ENCODE measurements at places on chromosomes 4 and X.

- DNase-seq: peak; percentile 59
Measured at GRCh38 chrX:53714580-53715345, 28.2 kb upstream of the HUWE1 start.

DNA sequence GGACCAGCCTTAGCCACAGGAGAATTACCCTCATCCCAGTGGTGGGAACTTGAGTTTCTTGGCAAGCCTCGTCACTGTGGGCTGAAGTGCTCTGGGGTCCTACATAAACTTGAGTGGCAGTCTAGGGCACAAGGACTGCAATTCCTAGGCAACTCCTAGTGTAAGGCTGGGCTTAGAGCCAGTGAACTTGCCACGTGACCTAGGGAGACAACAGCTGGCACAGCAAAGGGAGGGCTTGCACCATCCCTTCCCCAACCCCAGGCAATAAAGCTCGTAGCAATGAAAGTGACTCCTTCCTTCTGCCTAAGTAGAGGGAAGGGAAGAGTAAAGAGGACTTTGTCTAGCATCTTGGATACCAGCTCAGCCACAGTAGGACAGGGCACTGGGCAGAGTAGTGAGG is 81.8 kb downstream of the TEX11 start:
- no peak for DNase-seq

- DNase-seq: no peak
Measured at GRCh38 chr4:119962631-119963030, 104.0 kb downstream of the MAD2L1 start.

DNA sequence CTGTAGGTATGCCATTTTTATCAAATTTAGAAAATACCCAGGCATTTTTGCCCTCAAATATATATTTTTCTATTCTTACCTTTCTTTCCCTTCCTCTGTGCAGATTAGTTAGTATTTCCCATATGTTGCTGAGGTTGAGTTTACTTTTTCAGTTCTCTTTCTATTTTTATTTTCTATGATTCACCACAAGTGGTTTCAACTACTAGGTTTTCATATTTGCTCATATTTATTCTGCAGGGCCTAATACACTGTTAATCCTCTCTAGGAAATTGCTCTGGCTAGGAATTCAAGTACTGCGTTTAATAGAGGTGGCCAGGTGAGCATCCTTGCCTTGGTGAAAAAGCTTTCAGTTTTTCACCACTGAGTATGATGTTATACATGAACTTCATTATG is 1535.3 kb upstream of the PCDH10 start:
- no peak for DNase-seq

DNA sequence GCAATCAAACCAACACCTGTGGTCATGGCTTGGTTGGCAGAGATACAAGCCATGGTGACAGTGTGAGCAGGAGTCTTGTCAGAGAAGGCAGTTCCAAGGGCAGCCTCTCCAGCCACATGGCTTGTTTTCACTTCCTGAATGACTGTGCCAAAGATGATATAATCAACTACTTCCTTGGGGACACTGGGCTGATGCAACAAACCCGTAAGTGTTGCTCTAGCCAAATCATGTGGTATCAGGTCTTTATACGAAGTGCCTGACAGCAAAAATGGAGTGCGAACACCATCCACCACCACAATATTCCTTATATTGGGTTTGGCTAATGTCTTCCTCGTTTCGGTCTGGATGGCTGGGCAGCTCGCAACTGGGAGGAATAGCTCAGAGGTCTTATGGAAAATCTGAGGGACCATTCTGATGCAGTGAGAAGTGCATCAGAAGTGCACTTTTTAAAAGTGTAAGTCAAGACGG is 922.0 kb downstream of the NLGN4X start:
- no peak for DNase-seq

- no peak for DNase-seq
Measured at GRCh38 chr4:169968999-169969398, 57.2 kb downstream of the MFAP3L start.

- no peak for DNase-seq
Measured at GRCh38 chr4:81137446-81137845, 77.6 kb downstream of the PRKG2 start.

DNA sequence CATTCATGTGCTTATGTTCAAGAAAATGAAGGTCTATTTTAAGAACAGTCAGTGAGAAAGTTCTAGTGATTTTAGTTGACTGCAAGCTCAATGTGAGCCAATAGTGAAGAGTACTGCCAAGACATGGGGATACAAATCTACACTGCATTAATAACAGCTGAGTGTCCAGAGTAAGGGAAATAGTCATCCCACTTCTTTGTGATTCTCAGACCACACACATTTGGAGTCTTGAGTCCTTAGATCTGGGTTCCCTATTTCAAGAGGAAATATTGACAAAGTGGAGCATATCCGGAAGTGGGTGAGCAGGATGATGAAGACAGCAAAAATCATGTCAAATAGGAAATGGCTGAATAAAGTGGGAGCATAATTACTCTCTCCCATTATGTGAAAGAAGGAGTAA is 171.1 kb downstream of the LARP7 start:
- DNase-seq: no peak

DNA sequence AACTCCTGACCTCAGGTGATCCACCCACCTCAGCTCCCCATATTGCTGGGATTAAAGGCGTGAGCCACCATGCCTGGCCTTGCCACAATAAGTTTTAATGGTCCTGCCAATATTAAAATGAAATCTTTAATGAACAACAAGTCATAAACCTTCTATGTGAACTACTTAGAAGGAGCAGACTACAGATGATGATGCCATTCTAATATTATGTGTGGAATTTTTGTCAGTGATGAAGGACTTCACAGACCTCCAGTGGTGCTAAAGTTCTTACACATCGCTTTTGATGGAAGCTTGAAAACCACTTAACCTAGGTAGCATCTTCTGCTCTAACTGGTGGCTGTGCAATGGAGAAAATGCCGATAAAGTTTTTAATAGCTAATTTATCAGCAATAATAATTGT is 331.4 kb downstream of the CCSER1 start:
- no peak for DNase-seq

DNA sequence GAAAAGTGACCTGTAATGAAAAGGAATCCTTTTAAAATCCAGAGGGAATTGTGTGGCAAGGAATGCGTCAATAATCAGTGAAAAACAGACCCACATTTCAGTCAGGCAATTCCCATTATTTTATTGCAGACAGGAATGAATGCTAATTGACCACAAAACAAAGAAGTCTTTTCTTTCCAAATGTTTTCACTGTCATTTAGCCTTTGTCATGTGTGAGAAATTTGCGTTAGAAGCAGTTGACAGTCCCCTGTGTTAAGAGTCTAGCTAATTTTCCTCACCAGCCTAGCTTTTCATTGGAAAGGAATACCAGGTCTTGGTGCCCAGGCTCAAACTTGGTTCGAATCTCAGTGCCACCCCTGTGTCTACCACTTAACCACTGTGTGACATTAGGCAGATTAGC is 83.4 kb downstream of the KIT start:
- no peak for DNase-seq

DNA sequence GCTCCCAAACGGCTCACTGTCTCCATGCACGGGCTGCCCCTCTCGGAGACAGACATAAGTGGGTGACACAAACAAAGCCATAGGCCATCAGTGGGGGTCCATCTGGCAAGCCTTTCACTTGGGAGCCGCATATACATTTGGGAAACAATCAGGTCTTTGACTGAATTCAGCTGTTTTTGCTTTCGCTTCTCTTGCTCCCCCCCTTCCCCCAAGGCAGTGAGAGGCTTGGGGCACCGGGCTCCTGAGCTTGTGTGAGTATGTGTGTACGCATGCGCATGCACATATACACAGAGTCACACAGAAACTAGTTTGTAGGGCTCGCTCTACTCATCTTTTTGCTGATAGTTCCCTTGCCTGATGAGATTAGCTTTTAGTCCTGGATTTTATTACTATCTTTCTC is 284.4 kb downstream of the AFF2 start:
- no peak for DNase-seq

DNA sequence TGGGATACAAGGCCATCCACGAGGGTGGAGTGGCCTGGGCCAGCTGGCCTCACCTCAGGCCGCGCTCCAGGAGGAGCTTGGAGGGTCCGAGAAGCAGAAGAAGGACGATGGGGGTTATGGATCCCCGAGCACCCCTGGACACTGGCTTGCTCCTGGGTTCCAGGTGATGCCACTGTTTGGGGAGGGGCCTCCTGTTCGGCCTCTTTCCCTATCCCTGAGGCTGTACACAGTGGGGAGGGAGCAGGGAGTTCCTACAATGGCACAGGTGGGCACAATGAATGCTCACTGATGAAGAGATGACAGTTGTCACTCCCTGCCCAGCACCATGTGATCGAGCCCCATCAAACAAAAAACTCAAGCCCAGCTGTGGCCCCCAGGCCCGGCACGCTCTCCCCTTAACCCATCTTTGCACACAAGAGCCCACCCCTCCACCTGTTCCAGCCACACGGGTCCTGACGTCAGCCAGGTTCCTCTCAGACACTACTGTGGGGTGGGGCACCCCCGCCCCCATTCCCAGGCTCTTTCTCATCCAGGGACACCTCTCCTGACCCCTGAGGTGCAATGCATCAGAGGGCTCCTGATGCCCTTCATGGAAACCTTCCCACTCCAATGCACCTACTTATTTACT is 70.3 kb downstream of the WFS1 start:
- no peak for DNase-seq

DNA sequence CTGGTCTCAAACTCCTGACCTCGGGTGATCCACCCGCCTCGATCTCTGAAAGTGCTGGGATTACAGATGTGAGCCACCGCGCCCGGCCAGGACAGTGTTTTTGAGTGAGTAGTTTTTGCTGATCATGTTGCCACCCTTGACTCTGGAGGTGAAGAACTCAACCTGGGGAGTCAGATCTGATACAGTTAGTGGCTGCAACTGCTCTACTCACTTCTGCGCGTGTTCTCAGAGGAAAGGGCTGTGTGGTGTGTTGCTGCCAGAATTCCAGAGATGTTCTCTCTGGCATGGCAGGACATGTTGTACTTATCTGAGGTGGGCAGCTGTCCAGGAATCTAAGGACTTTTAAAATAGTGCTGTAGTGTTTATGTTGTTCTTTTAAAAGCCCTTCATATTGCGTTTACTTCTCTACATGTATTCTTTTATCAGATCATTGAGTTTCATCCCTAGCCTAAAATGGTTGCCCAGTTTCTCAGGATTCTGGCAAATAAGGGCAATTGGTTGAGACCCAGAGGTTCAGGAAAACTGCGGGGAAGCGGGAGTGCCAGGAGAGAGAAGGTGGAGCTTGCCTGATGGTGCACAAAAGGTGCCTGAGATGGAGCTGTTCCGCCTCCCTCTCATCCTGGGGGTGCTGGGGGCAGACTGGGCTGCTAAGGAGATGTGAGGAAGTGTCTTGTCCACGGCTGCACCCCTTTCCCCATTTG is 97.7 kb downstream of the ARHGAP10 start:
- DNase-seq: no peak

- DNase-seq: no peak
Measured at GRCh38 chrX:40283981-40284380, 186.2 kb upstream of the BCOR start.

- DNase-seq: no peak
Measured at GRCh38 chr4:38364383-38364963, 299.5 kb upstream of the KLF3 start.

DNA sequence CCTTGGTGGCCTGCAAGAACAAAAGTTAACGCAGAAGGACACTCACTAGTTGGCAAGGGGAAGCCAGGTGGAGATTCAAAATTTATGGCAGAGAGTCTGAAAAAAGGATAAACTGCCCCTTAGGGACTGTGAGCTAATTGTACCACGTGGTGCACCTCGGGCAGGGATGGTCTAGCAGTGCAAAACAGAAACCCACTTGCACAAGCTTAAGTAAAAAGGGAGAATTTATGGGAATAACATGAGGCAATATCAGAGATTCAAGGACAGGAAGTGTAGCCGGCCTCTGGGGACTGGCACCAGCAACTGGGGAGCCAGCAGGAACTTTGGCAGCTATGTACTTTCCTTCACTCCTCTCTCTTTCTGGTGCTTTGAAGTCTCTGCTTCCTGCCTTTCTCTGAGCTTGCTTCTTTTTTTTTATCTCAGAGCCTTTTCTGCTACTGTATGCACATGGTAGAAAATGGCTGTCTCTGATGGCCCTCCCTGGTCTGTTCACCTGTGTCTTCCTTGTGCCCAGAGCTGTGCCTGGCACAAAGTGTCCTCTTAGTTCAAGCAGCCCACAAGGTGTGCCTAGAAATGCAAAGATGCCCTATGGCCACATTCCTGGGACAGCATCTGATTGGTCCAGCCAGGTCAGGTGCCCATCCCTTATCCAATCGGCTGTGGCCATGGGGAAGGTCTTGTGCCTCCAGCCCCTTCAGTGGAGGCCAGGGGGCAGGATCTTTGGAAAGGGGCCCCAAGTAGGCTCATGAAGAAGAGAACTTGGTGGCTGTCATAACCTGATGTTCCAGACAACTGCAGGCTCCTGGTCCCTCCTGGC is 114.8 kb upstream of the ATP6AP2 start:
- no peak for DNase-seq

DNA sequence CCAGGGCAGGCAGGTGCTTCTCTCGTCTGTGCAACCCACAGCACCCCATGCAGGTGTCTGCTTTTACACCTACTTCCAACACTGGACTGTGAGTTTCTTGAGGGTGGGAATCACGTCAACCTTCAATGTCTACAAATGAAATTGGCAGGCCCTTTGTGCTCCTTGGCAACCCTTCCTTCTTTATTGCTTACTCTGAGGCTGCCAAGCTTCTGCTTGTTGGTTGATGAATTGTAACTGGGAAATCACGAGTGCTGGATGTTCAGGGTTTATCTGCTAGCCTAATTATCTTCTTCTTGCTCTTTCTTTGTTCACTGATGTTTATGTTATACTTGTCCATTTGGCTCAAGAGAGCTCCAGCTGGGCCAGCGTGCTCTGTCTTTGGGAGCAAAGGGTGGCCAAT is 2.5 kb upstream of the DGAT2L6 start:
- DNase-seq: no peak

- DNase-seq: no peak
Measured at GRCh38 chr4:156959298-156959702, 12.3 kb downstream of the PDGFC start.

DNA sequence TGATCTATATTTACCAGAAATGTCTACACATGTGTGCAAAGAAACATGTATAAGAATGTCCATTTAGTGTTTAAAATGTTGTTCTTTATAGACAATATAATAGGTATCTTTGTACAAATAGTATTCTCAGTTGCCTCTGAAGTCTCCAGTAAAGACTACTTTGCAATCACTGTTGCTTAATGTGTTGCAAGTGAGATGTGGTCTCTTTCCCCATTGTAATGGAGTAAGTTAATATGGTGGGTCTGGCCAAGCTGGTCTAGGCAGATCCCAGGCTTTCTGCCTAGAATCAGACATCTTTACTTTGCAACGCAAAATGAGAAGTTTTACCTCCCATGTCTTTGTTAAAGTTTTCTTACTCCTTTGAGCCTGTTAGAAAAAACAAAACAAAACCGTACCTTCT is 144.8 kb downstream of the GABRA3 start:
- no peak for DNase-seq

DNA sequence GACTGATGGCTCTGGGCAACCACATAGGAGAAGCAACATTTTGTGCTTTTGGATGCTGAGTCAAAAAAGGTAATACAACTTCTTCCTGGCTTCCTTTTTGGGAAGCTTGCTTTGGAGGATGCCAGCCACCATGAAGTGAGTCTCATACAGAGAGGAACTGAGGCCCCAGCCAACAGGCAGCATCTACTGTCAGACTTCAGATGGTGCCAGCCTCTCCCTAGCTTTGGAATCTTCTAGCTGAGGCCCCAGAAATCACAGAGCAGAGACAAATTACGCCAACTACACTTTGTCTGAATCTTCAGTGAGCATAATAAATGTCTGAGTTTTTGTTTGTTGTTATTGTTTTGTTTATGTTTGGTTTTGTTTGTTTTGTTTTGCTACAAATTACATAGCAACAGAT is 136.1 kb downstream of the ATP10D start:
- no peak for DNase-seq

GRCh38 chr4:145735347-145735675 is 55.4 kb downstream of the C4orf51 start:
- DNase-seq: no peak

Data from stimulated activated CD4-positive, alpha-beta T cell treated with anti-CD3 and anti-CD28 coated beads, TNF-alpha, amount 100 ng/mL, for 48 hours (primary cell).